NCI-H146 (cell line): ENCODE measurements at places on chromosomes 6 and 20.

DNA sequence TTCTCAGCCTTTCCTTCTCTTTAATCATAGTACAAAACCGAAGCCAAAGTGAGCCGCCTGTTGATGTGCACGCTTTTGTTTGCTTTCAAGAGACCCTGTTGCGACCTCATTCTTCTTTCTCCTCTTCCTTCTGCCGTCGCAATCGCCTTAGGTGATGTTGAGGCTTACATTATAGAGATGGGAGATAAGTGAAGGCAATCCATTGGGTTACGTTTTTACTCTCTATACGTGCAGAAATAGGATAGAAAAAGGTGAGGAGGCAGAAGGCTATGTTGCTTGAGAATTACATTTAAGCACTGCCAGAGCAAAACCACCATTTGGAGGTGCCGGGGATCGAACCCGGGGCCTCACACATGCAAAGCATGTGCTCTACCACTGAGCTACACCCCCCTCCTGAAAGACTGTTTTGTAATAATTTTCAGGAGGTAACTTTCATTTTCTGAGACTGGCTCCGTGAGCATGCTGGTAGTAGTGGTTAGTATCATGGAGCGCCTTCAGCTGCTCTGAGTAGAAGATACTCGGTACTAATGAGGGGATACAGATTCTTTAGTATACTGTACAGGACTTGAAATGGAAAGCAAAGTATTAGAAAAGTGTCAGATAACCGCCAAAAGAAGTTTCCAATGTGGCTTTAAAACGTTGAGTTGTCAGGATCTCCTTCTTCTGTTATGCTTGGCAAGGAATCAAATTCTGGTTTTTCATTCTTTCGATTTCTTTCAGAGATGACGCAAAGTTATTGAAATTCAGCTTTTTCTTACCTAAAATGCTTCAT, 165.6 kb downstream of the TRIM27 start:
- DNase-seq = peak; percentile 62

DNA sequence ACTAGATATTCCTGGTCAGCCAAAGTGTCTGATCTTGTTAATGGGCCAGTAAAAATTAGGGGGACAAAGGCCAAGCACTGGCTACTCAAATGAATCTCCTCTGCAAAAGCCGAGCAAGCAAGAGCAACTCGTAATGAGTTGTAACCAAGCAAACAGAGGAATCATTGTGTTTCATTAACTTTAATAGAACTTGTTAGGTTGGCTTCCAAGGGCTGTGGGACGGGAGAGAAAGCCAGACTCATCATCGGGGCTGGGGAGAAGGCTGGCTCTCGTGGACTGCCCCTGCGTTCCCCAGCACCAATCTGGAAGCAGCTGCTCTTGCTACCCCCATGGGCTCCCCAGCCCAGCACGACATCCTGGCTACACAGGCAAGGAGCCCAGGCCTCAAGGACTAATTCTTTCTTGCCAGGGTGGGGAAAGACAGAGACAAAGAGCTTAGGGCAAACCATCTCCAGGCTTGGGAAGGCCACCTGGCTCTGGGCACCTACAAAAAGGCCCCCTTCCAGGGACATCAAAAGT, 10.5 kb upstream of the SCUBE3 start:
- DNase-seq = no peak

DNA sequence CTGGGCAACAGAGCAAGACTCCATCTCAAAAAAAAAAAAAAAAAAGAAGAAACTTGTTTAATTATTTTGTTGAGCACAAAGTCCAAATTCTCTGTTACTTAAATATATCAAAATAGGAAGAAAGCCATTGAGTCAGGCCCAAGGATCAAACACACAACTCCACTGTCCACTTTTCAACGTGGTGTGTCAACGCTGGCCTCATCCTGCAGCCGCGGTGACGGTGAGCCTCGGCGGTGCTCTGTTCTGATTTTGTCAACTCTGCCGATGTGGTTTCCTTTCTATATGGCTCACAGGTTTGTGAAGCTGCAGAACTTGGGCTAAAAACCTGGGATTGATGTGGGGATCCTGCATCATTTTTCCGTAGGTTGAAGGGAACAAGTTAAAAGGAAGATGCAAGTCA, 3.2 kb upstream of the SMOC2 start:
- DNase-seq = no peak

GRCh38 chr20:47198996-47199552, 157.4 kb downstream of the ZMYND8 start:
- DNase-seq = no peak

- no peak for DNase-seq
Measured at GRCh38 chr6:152462716-152463115, 174.4 kb downstream of the SYNE1 start.

GRCh38 chr6:97240222-97240621, 42.8 kb downstream of the MMS22L start:
- DNase-seq = no peak

DNA sequence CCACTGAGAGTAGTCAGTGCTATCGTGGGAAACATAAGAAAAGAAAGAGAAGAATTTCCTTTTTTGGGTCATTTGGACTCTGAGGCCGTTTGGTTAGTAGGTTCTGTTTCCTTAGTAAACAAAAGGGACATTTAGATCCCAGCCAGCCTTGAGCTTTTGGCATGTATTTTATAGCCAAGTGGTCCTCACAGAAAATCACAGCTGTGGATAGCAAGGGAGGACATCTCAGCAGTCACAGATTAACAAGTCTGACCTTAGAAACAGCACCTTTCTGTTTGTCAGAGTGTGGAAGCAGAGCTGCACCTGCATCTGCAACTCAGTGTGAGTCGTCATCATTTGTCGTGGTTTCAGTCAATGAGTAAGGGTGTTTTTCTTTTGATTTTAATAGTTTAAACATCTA, 40.5 kb downstream of the FAM120B start:
- no peak for DNase-seq

DNA sequence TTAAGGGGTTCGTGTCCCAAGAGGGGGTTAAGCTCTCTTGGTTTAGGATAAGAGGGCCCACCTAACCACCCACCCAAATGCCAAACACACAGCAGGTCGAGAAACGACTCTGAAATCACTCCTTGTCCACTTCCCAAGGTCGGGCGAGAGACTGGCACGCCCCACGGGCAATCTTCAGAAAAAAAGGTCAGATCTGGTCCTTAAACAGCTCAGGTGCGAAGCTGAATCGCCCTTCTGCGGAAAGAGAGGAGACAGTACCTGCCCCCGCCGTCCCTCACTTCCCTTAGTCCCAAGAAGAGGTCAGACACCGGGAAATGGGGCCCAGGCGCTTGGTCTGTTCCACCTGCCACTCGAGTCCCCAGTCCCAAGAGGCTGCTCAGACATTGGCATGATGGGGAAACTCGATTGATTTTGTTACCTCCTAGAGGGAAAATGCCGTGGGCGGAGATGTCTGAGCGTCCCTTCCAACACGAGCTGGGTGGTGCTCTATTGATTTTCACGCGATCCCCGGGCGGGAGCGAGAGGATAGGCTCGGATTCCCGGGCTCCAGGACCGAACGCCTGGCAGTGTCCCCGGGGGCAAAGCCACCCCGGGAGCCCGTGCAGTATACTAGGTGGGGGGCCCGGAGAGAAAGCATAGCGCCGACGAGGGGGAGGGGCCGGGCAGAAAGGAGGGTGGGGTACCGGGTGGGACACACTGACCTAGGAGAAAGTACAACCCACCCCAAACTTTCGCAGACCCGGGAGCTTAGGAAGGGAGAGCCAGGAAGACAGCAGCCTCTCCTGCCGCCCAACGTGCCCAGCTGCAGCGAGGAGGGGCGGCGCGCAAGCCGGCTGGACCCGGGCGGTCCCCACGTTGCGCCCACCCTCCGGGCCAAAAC, 1.1 kb upstream of the SAMD5 start:
- peak; percentile 86 for DNase-seq

- no peak for DNase-seq
Measured at GRCh38 chr6:40371095-40371494, 216.1 kb downstream of the LRFN2 start.

GRCh38 chr6:112016320-112016719, 37.6 kb upstream of the CCN6 start:
- DNase-seq = no peak

DNA sequence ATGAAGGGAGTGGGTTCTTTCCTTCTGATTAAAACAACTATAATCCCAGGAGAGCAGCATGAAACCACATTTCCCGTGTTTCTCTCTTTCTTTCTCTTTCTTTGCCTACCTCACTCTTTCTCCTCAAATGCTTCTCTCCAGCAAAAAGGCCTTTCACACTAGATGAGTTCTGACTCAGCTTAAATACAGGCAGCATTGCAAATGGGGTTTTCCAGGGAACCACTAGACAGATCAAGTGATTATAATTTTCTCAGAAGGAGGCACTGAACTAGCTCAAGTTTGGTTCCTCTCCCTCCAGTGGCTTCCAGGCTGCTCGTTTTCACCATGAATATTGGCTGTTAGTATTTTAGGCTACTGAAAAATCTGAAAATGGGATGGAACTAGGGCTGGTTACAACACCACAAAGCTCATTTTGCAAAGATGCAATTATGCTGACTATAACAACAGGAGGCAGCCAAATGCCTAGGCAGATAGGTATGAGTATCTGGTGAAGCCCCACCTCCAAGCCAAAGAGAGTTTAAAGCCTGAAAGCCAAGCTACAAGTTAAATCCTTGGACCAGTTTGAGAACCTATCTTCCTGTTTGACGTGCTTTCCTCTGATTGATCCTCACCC, 260.0 kb downstream of the MMUT start:
- no peak for DNase-seq

GRCh38 chr6:73264446-73264845, 1.4 kb upstream of the KHDC1 start:
- DNase-seq = no peak

GRCh38 chr6:3732345-3733141, 19.0 kb downstream of the PXDC1 start:
- DNase-seq = peak; percentile 84

DNA sequence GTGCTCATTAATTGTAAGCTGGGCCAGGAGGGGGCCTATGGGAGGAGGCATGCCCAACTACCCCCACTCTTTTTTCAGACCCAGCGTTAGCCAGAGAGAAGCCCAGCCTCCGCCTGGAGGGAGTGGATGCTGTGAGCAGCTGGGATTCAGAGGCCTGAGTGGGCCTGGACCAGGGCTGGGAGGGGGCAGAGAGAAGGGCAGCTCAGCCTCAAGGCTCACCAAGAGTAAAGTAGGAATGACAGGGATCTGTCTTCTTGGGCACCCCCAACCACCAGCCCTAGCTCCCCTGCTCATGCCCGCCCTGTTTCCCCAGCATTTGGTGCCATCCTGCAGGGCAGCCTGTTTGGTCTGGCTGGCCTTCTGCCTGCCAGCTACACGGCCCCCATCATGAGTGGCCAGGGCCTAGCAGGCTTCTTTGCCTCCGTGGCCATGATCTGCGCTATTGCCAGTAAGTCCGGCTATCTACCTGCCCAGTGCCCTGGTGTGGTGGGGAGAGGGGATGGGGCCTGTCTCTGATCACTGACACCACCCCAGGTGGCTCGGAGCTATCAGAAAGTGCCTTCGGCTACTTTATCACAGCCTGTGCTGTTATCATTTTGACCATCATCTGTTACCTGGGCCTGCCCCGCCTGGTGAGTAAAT, 6.8 kb downstream of the SLC29A1 start:
- no peak for DNase-seq

DNA sequence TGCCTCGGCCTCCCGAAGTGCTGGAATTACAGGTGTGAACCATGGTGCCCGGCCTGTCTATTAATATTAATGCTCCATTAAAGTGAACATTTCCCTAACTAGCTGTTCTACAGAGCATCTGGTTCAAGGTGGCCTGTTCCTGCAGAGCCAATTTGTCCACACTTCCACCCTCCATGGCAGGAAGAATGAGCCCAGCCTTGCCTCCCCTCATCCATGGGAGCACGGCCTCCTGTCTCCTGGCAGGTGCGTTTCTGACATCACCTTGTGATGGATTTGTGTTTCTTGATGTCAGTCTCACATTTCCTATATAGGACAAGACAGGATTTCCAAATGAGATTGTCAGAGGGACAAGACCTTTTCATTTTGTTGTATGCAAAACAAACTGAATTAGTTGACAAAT, 105.7 kb upstream of the FRMD1 start:
- no peak for DNase-seq

DNA sequence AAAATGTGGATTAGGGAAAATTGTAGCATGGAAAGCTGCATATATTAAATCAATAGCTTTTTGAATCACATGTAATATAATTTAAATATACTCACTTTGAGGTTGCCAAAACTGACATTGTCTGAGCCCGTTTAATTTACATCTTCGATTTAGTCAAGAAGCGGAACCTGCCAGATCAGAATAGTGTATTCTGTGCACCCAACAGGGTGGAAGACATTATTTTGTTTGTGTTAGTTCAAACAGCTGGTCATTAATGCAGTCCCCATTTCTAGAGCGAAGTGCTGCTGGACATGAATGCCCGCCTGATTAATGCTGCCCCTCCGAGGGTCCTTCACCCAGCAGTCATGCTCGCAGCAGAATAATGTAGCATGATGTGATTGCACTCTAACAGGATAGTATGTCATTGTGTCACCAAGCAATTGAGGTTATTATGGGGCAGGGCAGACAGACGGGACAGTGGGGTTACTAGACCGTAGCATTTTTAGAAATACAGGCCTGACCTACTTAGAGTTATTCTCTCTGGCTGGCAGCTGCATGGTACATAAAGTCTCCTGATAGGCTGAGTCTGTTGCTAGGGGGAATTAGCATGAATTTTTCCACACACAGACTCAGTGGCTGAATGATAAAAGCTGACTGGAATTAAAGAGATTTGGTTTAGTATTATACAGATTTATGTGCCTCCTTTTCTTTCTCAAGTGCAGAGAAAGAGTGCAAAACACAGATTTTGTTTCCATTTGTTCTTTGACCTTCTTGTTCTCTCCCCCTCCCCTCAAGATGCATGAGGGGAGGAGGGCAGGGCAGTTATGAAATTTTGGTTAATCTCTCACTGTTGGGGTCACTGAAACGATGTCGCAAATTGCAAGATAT, 147.1 kb downstream of the PRL start:
- DNase-seq = peak; percentile 63

DNA sequence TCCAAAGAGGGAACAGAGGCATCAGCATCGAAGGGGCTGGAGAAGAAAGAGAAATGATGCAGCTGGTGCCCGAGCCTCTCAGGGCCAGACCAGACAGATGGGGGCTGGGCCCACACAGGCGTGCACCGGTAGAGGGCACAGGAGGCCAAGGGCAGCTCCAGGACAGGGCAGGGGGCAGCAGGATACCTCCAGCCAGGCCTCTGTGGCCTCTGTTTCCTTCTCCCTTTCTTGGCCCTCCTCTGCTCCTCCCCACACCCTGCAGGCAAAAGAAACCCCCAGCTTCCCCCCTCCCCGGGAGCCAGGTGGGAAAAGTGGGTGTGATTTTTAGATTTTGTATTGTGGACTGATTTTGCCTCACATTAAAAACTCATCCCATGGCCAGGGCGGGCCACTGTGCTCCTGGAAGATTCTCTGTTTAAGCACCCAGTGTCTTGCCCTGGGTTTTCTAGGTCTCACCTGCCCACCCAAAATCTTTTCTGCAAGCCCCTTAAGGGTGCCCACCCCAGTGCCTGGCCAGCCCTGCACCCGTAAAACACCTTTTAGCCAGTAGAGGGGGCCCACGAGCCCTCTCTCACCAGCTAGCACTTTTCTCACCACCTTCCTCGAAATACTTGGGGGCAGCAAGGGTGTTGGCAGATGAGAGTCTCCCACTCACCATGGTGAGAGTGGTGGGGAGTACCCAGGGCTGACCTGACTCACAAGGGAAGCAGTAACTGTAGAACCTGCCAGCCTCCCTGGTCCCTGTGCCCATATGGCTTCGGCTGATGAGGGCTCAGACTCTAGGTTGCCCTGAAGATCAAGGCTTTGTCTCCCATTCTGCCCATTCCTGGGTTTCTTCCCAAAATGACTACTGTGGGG, 35.7 kb upstream of the ID1 start:
- DNase-seq = peak; percentile 62
